Spleen (tissue), 13 donors: ENCODE measurements at places on chromosomes 2 and 18. TPM values are rescaled to one million over a fixed set of nuclear protein-coding genes. Genes with fewer than 3 reads are reported as not detected.

The HOXD12 gene
- total RNA-seq = not detected

The GPAT2 gene
- total RNA-seq = 8.3 TPM

The MC2R gene
- total RNA-seq = not detected

GRCh38 chr2:236363711-236364277, 99.6 kb upstream of the ASB18 start:
- no peak for DNase-seq
- no peak overlapping the region for H3K4me3 ChIP-seq
- H3K36me3 ChIP-seq = no peaks in the 10 kb centered on the region
- peaks cover 13% of the 10 kb centered on the region for H3K4me1 ChIP-seq
- no peaks in the 10 kb centered on the region for H3K27me3 ChIP-seq

GRCh38 chr2:171159372-171160118, 1.1 kb downstream of the TLK1 start:
- peak overlapping the region; percentile 52 for H3K4me3 ChIP-seq
- no peaks in the 10 kb centered on the region for H3K36me3 ChIP-seq
- peak overlapping the region; percentile 96 for H3K27ac ChIP-seq
- no peaks in the 10 kb centered on the region for H3K27me3 ChIP-seq
- peaks cover 77% of the 10 kb centered on the region for H3K4me1 ChIP-seq

DNA sequence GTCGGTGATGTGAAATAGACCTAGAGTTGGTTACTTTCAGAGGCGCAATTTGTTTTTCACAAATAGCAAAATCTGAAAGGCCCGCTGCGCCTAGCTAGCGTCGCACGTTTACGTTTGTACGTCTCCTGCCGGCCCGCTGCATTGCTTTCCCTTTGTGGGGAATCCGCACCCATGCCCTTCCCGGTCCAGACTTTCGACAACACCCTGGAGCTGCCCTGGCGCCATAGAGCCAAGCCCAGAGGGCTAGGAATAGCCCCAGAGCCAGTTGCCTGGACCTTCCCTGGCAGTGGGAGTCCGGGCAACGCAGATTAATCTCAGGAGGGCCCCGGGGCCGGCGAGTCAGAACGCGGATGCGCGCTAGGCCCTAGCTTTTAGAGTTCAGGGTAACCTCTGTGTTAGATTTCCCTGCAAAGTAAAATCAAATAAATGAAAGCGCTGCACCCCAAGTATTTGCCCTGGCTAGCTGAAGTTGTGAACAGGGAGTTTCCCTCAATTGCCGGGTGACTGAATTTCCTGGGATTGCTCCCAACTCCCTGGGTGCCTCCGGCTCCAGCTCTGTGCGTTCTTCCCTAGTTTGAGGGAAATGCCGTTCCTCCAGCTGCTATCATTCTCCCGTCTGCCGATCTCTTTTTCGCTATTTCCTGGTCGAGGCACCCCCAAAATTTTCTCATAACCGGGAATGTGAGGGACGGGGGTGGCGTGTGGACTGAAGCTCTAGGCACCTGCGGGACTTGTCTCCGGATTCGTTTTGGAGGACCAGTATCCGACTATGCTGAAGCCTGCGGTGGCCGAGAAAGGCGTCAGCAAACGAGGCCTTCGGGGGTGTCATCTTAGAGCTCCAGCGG, 1.2 kb upstream of the EN1 start:
- H3K36me3 ChIP-seq = no peaks in the 10 kb centered on the region
- peaks cover 52% of the 10 kb centered on the region for H3K4me1 ChIP-seq
- H3K4me3 ChIP-seq = no peak overlapping the region
- no peak overlapping the region for H3K27ac ChIP-seq
- DNase-seq = no peak

DNA sequence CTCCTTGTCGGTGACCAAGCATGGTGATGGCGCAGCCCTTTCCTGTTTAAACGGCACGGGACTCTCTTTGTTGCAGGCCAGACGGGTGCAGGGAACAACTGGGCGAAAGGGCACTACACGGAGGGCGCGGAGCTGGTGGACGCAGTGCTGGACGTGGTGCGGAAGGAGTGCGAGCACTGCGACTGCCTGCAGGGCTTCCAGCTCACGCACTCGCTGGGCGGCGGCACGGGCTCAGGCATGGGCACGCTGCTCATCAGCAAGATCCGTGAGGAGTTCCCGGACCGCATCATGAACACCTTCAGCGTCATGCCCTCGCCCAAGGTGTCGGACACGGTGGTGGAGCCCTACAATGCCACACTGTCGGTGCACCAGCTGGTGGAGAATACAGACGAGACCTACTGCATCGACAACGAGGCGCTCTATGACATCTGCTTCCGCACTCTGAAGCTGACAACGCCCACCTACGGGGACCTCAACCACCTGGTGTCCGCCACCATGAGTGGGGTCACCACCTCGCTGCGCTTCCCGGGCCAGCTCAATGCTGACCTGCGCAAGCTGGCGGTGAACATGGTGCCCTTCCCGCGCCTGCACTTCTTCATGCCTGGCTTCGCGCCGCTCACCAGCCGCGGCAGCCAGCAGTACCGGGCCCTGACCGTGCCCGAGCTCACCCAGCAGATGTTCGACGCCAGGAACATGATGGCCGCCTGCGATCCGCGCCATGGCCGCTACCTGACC, 17.1 kb downstream of the TUBB6 start:
- no peak overlapping the region for H3K27ac ChIP-seq
- no peaks in the 10 kb centered on the region for H3K27me3 ChIP-seq
- H3K4me3 ChIP-seq = no peak overlapping the region
- H3K36me3 ChIP-seq = peaks cover 39% of the 10 kb centered on the region

DNA sequence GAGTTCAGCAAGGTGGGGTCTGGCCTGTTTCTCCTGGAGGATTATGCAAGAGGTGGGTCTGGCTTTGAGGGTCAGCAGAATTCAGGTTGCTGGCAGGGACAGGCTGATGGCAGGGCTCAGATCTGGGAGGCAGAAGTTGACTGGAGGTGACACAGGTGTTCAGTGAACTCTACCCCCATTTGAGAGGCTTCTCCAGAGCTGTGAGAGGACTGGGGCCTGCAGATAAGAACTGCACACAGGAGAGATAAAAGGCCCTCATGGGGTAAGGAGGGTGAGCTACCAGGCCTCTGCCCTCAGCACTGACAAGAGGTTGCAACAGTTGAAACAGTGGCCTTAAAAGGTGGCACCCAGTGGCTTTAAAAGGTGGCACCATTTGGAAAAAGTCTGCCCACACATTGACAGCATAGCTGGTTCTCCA, 13.1 kb downstream of the MOCOS start:
- no peaks in the 10 kb centered on the region for H3K4me1 ChIP-seq
- H3K36me3 ChIP-seq = no peaks in the 10 kb centered on the region
- H3K4me3 ChIP-seq = no peak overlapping the region
- no peak overlapping the region for H3K27ac ChIP-seq
- DNase-seq = no peak

DNA sequence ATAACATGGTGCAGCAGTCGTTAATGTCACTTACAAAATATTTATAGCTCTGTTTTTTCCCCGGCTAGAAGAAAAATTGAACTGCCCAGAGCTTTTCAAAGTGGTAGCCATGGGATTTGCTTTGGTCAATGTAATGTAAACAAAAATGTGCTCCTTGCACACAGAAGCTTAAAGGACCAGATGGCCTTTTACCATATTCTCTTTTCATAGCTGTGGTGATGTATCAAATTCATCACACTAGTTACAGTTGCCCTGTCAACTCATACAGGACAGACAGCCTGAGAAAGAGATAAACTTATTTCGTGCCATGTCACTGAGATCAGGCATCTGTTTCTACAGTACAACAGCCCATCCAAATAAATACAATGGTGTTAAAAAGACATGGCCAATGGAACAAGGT, 368.1 kb upstream of the CDH19 start:
- no peaks in the 10 kb centered on the region for H3K4me1 ChIP-seq
- no peak overlapping the region for H3K4me3 ChIP-seq
- no peak overlapping the region for H3K27ac ChIP-seq

DNA sequence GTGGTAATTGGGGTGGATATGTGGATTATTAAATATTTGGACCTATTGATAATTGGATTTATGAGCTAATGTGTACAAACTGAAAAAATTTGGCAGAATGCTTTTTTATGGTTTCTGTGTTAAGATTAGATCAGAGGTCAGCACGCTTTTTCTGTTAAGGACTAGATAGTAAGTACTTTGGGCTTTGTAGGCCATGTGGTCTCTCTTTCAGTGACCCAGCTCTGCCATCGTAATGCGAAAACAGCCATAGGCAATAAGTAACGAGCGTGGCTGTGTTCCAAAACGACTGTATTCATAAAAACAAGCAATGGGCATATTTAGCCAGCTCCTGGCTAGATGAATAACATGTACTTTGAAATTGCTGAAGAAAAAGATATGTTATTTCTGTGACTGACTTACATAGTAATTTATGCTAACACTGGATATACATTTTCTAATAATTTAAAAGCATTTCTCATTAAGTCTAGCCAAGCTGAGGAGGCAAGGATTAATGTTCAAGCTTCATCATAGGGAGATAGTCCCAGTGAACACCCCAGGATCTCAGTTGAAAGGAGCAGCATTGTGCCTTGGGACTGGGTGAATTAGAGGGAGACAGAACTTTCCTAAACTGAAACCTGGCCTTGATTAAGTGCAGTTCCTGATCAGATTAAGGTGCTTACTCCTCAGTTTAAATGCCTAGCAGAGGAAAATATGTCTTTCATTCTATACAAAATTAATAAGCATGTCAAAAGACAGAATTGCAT, 20.0 kb downstream of the CCDC138 start:
- peaks cover 65% of the 10 kb centered on the region for H3K36me3 ChIP-seq
- no peaks in the 10 kb centered on the region for H3K4me1 ChIP-seq
- H3K27ac ChIP-seq = no peak overlapping the region
- no peaks in the 10 kb centered on the region for H3K27me3 ChIP-seq
- H3K4me3 ChIP-seq = no peak overlapping the region

- H3K36me3 ChIP-seq = no peaks in the 10 kb centered on the region
- H3K4me3 ChIP-seq = peak within 1 kb of the TSS; percentile 70
- peaks cover 79% of the 10 kb centered on the region for H3K4me1 ChIP-seq
- DNase-seq = peak; percentile 85
- H3K27me3 ChIP-seq = no peaks in the 10 kb centered on the region
- peak within 1 kb of the TSS; percentile 73 for H3K27ac ChIP-seq
Measured at GRCh38 chr2:97713296-97714083, at the start of gene ZAP70. TSS of gene ZAP70 (plus strand) at chr2:97713576. CDS start at chr2:97724037, 10,461 bp downstream.

GRCh38 chr18:62900132-62900883, 185.0 kb downstream of the PHLPP1 start:
- H3K27me3 ChIP-seq = no peaks in the 10 kb centered on the region
- H3K4me3 ChIP-seq = no peak overlapping the region
- H3K27ac ChIP-seq = no peak overlapping the region
- peaks cover 73% of the 10 kb centered on the region for H3K36me3 ChIP-seq

GRCh38 chr18:10094154-10094553, 180.3 kb downstream of the VAPA start:
- no peak overlapping the region for H3K27ac ChIP-seq
- no peak for DNase-seq
- H3K4me3 ChIP-seq = no peak overlapping the region

- DNase-seq = no peak
- no peaks in the 10 kb centered on the region for H3K36me3 ChIP-seq
- H3K27me3 ChIP-seq = peaks cover 27% of the 10 kb centered on the region
- no peak overlapping the region for H3K27ac ChIP-seq
- H3K4me1 ChIP-seq = peaks cover 11% of the 10 kb centered on the region
Measured at GRCh38 chr2:66569974-66570373, 135.0 kb downstream of the MEIS1 start.

DNA sequence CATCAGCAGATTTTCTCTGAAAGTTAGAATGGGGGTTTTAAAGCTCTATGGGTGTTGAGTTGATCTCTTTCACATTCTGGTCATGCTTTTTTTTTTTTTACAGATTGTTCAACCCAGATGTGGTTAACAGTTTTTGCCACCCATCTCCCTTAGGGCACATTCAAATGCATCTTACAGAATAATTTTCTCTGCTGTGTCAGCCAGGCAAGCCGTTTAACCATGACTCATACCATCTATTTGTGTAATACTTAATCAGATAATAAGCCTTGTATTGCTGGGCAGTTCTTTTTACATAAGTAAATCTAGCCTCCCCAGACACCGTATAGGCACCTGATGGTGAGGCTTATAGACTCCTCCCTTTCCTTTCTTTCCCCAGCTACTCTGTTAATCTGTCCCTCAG, 62.0 kb downstream of the TGIF1 start:
- peak overlapping the region; percentile 3 for H3K27ac ChIP-seq
- H3K4me3 ChIP-seq = no peak overlapping the region
- no peaks in the 10 kb centered on the region for H3K4me1 ChIP-seq
- no peaks in the 10 kb centered on the region for H3K27me3 ChIP-seq
- DNase-seq = no peak
- H3K36me3 ChIP-seq = no peaks in the 10 kb centered on the region

- H3K4me3 ChIP-seq = no peak overlapping the region
- no peak for DNase-seq
Measured at GRCh38 chr2:224976629-224977525, 65.4 kb downstream of the DOCK10 start.

DNA sequence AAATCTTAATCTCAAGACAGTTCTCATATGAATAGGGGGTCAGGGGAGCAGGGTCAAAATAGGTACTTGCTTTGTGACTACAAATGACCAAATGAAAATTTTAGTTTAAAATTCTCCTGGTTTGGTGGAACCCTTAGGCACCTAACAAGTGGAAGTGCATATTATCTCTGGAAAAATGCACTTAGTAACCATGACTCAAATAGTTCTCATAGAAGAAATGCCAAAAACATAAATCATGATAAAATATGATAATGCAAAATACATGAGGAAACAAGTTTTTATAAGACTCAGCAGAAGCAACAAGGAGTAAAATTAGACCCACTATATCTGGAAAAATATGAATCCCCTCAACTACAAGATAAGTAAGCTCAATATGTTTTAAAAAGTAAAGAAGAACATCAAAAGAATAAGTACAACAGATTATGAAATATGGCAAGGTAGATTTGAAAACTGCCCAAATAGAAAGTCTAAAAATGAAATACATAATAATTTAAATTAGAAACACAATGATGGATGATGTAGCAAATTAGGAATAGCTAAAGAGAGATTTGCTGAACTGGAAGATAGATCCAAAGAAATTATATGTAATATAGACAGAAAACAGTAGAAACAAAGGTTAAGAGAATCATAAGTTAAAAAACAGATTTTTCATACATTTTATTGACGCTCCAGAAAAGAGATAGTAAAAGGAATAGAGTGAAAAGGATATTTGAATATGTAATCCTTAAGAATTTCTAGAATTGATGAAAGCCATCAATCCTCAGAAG, 308.3 kb downstream of the SETBP1 start:
- DNase-seq = no peak
- no peaks in the 10 kb centered on the region for H3K36me3 ChIP-seq
- H3K4me3 ChIP-seq = no peak overlapping the region
- no peak overlapping the region for H3K27ac ChIP-seq
- no peaks in the 10 kb centered on the region for H3K4me1 ChIP-seq

GRCh38 chr18:13240060-13240725, 21.6 kb downstream of the LDLRAD4 start:
- no peaks in the 10 kb centered on the region for H3K27me3 ChIP-seq
- no peaks in the 10 kb centered on the region for H3K4me1 ChIP-seq
- no peaks in the 10 kb centered on the region for H3K36me3 ChIP-seq
- DNase-seq = peak; percentile 39

DNA sequence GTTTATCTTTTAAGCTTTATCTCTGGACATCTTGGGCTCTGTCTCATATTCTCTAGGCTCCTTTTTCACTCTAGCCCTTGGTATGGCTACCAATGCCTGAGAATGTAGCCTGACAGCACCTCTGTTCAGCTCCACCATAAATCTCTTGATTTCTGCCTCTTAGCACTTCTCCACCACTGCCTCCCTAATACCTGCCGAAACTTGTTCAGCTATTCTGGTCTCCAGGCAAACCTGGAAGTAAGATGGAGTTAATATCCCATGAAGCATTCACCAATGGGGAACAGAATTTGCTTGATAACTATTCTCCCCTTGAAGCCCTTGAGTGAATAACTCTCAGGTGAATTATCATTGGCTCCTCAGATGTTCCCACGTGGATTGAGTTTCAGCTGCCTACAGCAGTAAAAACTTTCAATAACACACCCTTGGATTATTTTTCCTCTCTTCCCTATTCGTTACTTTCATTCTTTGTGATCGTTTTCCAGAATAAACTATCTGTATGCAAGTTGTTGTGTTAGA, 145.6 kb downstream of the EVA1A start:
- H3K4me1 ChIP-seq = no peaks in the 10 kb centered on the region
- no peak overlapping the region for H3K27ac ChIP-seq
- no peaks in the 10 kb centered on the region for H3K36me3 ChIP-seq
- H3K4me3 ChIP-seq = no peak overlapping the region
